ENCODE measurements at places on chromosomes 2 and 18.

- DNase-seq, result no peak
Observed at GRCh38 chr2:104539649-104540048, 314.3 kb upstream of the POU3F3 start.

- DNase-seq, result no peak
Observed at GRCh38 chr2:216327447-216327935, 44.8 kb downstream of the MARCHF4 start.

- DNase-seq, result no peak
Observed at GRCh38 chr2:43239981-43240765, 13.8 kb upstream of the ZFP36L2 start.

DNA sequence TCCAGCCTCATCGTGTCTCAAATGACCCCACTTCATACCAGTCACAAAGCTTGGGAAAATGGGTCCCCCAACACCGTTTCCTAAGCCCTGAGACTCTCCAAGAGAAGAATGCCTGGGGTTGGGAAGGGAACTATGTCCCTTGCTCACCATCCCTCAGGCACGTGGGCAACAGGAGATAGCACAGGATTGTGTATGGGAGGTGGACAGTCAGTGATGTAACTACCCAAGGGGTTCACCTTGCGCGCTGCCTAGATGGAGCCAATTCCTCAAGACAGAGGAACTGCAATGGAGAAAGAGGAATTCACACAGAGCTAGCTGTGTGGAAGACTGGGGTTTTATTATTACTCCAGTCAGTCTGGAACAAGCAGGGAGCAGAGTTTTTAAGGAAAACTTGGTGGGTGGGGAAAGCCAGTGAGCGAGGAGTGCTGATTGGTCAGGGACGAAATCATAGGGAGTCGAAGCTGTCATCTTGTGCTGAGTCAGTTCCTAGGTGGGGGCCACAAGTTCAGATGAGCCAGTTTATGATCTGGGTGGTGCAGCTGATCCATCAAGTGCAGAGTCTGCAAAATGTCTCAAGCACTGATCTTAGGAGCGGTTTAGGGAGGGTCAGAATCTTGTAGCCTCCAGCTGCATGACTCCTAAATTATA, 13.8 kb upstream of the CXCR1 start:
- DNase-seq, result no peak

- no peak for DNase-seq
Observed at GRCh38 chr2:165953306-165953654, 296 bp downstream of the TTC21B start.

GRCh38 chr2:145091967-145092366, 572.0 kb upstream of the ZEB2 start:
- no peak for DNase-seq

DNA sequence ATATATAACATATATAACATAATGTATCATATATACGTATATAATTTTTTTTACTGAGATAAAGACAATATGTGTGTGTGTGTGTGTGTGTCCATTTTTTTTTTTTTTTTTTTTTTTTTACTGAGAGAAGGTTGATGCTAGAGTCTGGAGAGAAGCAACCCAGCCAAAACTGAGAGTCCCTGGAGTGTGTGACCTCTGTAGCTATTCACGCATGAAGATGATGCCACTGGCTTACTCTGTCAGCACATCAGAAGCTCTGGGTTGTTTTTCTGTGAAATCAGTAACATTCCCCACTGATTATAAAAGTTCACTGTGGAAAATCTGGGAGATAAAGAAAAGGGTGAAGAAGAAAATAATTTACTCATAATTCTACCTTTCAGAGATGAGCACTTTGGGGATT, 27.2 kb downstream of the CCDC195 start:
- no peak for DNase-seq

DNA sequence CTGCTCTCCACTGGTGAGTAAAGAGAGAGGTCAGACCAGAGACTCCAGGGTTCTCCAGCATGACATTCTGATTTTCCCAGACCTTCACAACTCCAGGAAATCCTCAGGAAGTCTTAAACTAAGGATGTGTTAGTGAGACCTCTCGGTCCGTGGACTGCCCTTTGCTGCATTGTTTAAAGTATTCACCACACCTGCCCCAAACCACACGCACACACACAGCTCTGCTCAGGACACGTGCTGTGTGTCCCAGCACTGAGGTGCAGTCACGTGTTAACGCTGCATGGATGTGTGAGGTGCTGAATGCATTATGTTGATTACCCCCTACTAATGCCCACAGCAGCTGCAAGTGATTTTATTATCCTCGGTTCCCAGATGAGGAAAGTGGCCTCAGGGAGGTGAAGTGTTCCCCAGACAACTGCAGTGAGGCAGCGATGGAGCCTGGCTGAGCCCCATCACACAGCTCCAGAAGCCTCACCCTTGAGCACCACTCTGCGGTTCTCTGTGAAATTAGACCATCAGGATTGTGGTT, 68.4 kb downstream of the TRAPPC12 start:
- DNase-seq, result no peak

GRCh38 chr18:23357996-23358594, 95.0 kb upstream of the RIOK3 start:
- no peak for DNase-seq

GRCh38 chr2:175277772-175278171, 96.3 kb upstream of the ATP5MC3 start:
- DNase-seq, result no peak

DNA sequence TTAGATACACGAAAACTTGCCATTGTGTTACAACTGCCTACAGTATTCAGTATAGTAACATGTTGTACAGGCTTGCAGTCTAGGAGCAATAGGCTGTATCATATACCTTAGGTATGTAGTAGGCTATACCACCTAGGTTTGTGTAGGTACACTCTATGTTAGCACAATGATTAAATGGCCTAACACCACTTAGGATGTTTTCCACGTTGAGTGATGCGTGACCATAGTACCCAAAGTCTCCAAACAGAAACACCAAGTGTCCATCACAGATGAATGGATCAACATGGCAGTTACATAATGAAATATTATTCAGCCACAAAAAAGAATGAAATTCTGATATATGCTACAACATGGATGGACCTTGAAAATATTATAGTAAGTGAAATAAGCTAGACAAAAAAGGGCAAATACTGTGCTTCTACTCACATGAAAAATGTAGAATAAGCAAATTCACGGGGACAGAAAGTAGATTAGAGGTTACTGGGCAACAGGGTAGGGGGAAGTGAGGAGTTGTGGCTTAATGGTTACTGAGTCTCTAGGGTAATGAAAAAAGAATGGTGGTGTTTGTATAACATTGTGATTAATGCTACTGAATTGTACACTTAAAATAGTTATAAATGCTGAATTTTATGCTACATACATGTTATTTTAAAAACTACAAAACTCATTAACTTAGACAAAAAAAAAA, 62.6 kb downstream of the TMEM131 start:
- no peak for DNase-seq

- DNase-seq, result no peak
Observed at GRCh38 chr18:13618760-13619438, 107.5 kb downstream of the FAM210A start.

- no peak for DNase-seq
Observed at GRCh38 chr18:32595832-32596231, 125.2 kb upstream of the GAREM1 start.

GRCh38 chr2:69572641-69573040, 70.9 kb downstream of the AAK1 start:
- DNase-seq, result no peak

DNA sequence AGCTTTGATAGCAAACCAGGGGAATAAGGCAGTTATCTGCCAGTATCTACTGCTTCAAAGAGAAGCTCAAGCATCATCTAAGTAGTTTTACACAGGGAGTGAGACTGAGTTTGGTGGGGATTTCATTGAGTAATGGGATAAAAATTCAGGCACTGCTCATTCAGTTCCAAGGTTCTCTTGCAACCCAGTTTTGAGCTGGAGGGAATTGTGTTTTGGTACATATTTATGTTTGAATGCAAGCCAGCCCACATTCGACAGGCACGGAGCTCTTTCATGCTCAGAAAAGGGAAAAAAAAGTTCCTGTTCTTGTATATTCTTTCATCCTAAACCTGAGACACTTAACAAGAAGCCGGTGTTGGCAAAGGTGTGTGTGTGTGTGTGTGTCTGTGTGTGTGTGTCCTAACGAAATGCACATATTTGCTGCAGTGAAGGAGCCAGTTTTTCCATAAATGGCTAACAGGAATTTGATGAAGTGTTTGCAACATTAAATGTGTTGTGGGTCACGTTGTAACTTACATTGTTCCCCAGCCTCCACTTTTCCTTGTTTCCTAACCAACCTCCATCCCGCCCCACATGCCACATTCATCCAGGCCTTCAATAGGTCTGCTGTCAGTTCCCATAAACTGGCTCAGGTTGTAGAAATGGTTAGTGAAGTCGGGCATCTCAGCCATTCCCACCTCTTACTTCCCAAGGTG, 311.1 kb downstream of the TXNL1 start:
- no peak for DNase-seq

Measured in stimulated activated CD4-positive, alpha-beta T cell treated with anti-CD3 and anti-CD28 coated beads, Interleukin-12 subunit alpha, Interleukin-12 subunit beta, amount 100 ng/mL, for 48 hours (primary cell).